ENCODE measurements at places on chromosomes 4 and X.

DNA sequence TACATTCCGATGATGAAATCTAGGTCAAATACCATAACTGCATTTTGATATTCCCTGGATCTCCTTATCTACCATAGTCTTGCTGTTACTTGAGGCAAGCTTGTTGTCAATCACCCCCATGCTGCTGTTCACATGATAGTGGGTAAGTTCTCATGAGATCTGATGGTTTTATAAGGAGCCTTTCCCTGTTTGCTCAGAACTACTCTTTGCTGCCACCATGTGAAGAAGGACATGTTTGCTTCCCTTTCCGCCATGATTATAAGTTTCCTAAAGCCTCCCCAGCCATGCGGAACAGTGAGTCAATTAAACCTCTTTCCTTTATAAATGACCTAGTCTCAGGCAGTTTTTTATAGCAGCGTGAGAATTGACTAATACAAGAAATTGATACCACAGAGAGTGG is 432.0 kb downstream of the GLUD2 start:
- DNase-seq: no peak

GRCh38 chrX:73877687-73878086 is 314.7 kb downstream of the CHIC1 start:
- DNase-seq: no peak

- no peak for DNase-seq
Observed at GRCh38 chr4:140679576-140679975, 76.6 kb downstream of the TBC1D9 start.

DNA sequence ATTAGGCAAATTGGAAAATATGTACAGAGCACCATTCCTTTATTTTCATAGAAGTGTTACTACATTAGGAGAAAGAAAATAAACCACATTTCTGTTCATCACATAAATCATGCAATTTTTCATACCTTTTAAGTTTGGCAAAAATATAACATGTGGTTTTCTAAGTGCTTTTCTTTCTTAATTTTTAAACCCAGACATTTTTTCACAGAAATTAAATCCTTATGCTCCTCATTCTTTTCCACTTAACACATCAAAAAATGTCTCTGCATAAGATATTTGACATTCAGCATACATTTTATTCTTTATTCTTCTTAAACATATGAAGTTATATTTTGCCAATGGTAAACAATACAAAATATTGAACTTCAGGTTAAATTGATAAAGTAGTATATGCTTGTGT is 826.6 kb upstream of the SLIT2 start:
- no peak for DNase-seq

DNA sequence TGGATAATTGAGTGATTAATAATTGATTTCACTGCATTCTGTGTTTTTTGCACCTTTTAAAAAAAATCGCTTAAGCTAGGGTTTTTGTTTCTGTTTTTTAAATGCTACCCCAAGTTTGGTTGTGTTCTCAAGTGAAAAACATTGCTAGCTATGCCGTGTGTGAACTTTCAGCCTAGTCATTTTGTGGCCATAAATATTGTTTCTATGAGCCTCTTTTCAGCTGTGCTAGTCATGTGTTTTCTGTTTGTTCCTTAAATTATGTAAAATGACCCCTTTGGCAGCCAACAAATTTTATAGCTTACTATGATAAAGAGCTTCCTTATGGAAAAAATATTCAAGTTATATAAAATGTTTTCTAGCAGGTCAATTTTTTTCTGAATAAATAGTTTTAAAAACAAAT is 59.1 kb downstream of the GALNT7 start:
- DNase-seq: no peak

GRCh38 chr4:130563185-130563888 is 1467.4 kb downstream of the C4orf33 start:
- no peak for DNase-seq

- DNase-seq: no peak
Observed at GRCh38 chr4:10179957-10180602, 63.5 kb upstream of the WDR1 start.

All from stimulated activated CD4-positive, alpha-beta T cell treated with anti-CD3 and anti-CD28 coated beads, Interleukin-15, amount 100 ng/mL, for 1 hour (primary cell).